ENCODE measurements at places on chromosomes 2 and 18.

GRCh38 chr2:72951303-72952095, 34.2 kb downstream of the EMX1 start:
- no peak for DNase-seq

DNA sequence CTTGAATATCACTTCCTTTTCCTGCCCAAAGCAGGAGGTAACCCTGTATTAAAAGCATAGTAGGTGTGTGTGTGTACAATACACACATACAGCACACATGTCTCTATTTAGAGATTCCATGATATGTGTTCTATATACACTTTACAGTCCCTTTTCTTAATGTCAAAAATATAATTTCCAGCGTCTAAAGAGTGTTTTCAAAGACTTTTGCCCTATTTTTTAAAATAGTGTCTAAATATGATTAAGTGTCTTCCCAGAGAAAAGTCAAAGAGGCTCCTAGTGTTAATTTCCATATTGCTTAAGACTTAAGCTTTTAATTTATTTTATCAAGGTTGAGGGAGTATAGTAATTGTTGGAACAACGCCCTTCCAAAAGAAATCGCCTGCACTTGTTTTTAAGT, 420.3 kb upstream of the POU3F3 start:
- DNase-seq, result no peak

GRCh38 chr2:224646242-224646846, 61.2 kb upstream of the CUL3 start:
- DNase-seq, result no peak

DNA sequence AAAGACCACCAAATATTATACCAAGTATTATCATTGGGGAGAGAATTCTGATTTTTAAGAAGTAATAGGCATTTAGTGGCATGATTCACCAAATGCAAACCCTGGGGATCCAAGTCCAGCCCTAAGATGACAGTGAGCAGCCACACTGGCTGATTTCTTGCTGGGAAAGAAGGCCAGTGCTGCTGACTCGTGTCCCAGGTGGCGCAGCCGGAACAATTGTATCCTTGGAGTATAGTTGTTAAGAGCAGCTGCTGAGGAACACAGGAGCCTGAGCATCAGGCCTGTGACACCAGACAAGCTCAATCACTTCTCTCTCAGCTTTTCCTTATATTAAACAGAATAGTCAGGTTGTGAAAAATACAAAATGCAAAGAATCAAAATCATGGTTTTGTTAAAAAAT, 48.4 kb downstream of the LRP1B start:
- no peak for DNase-seq

- DNase-seq, result no peak
Observed at GRCh38 chr18:75121266-75121665, 87.7 kb downstream of the PTGR3 start.

DNA sequence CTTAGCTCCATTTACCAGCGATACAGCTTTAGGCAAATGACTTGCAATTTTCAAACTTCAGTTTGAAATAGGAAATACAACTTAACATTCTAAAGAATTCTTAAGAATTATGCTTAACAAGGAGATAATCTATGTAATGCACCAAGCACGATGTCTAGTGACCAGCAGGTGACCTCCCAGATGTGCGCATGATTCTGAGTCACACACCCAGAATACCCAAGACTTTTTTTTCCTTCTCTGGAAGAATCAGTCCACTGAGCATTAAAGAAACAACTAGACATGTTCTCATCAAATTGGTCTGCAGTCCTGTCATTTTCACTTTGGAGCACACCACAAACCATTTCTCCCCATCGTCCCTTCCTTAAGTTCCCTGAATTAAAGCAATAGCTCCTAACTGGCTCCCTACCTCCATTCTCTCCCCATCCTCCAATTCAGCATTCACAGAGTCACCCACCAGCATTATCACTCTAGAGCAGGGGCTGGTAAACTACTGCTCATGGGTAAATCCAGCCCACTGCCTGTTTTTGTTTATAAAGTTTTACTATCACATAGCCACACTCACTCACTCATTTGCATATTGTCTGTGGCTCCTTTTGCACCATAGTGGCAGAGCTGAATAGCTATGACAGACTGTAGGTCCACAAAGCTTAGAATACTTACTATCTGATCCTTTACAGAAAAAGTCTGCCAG, 13.2 kb downstream of the EVA1A start:
- no peak for DNase-seq

GRCh38 chr2:98039085-98039756, 43.5 kb upstream of the TMEM131 start:
- DNase-seq, result no peak

DNA sequence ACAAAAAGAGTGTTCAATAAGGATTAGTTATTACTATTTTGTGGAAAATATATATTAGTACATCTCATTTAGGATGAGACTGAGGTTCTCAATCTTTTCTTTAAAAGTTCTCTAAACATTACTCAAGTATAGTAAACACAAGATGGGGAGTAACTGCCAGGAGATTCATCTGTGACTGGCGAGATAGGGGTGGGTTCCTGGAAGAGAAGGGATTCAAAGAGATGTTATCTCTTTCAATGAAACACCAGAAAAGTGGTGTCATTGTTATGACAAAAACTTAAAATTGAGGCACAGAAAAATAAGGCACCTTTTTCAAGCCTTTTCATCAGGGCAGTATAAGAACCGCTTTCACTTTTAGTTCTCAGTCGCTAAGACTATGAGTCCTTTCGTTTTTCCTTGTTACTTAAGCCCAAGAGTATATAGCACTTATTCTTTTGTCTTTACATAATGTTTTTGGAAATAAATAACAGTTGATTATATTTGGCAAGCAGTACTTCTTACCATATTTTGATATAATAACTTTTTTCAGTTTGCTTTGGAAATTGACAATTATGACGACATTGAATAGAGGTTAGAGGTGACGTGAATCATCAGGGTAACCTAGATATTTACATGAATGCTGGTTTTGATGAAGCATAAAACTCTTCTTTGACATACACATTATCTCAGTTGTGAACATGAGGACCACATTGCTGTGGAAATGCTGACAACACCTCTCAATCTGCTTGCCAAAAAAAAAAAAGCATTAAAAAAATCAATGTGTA, 393.9 kb upstream of the TCF4 start:
- DNase-seq, result no peak

DNA sequence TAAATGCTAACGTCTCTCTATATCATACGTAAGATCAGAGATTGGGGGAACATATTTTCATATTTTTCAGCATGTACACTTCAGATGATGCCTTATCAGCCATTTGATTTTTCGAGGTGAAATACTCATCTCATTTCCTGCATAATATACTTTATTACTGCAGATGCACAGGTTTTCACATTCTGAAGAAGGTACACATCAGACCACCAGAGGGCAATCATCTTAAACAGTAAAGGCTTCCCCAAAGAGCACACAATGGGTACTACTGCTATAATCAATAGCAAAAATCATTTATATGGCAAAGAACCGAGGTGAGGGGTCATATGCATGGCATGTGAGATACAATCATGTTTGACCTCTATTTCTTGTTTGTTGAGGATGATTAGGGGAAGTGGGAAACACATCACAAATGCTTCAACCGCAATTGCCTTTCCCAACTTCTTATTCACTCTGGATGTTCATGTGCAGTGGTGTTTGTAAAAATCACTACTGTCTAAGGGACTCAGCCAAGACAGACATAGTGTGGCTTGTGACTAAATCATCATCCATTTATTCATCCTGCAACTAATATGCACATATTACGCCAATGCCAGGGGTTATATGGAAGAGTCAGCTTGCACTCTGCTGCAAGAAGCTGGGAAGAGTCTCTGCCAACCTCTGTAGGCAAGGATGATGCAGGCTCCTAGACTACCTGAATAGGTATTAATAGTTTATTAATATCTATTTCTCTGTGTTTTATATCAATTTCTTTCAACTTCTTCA, 118.7 kb downstream of the EPB41L3 start:
- peak; percentile 7 for DNase-seq
